ENCODE measurements at places on chromosomes 6 and 20.

DNA sequence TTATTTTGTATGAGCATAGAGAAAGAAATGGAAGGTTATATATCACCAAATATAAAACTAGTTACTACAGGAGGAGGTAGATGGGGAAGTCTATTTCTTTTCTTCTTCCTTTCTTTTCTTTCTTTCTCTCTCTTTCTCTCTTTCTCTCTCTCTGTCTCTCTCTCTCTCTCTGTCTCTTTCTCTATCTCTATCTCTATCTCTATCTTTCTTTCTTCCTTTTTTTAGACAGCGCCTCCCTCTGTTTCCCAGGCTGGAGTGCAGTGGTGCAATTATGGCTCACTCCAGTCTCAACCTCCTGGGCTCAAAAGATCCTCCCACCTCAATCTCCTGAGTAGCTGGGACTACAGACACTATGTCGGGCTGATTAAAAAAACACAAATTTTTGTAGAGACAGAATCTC is 10.2 kb upstream of the SGK1 start:
- DNase-seq, result no peak

DNA sequence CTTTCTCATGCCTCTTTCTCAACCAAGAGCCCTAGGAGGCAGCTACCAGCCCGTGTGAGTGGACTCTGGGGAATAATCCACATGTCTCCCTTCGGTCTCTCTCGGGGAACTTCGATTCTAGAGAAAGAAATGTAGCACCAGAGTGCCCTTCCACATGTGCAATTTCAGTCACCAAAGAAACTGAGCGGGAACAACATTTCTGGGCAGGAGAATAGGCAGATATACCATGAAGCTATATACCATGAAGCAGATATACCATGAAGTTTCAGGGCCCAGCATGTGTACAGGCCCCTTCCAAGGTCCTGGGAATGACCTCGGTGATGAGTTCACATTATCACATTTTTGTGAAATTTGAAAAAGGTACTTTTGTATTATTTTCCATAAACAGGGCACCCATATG is 60.8 kb downstream of the PDE10A start:
- DNase-seq, result no peak

- DNase-seq, result no peak
Observed at GRCh38 chr6:158421381-158421780, 109.1 kb downstream of the TULP4 start.

- no peak for DNase-seq
Observed at GRCh38 chr20:41408156-41408794, 41.7 kb upstream of the EMILIN3 start.

DNA sequence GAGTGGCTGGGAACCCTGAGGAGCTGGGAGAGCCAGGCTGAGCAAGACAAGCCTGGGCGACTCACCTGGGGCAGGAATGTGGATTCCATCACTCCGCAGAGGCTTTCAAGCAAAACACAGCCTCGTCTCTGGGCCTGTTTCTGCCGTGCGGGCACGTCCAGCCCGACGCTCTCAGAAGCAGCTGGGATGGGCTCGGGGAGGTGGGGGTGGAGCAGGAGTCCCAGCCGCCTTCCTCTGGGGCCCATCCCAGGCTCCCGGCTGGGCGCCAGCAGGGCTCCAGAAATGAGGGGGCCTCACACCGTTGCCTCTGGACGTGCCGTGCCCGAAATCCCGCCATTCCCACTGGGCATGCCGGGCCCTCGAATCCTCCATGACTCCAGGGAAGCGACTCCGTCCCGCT is 8.7 kb upstream of the RPS21 start:
- DNase-seq, result no peak

GRCh38 chr6:76441875-76442274 is 369.4 kb upstream of the IMPG1 start:
- no peak for DNase-seq

DNA sequence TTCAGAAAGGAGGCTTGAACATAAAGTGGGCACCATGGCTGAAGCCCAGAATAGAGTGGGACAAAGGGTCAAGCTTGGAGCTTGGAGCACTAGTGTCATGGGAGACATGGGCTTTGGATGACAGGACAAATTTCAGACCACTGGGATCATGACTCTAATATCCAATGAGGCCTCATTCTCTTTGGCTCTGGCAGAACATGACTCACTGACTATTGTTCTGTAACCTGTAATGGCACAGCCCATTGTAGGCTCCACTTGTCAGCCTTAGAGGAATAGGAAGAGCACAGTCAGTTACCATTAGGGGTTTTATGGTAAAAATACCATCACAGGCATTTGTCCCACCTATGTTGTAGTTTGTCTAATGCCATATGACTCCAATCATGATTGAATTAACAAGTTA is 34.0 kb upstream of the MMS22L start:
- no peak for DNase-seq

DNA sequence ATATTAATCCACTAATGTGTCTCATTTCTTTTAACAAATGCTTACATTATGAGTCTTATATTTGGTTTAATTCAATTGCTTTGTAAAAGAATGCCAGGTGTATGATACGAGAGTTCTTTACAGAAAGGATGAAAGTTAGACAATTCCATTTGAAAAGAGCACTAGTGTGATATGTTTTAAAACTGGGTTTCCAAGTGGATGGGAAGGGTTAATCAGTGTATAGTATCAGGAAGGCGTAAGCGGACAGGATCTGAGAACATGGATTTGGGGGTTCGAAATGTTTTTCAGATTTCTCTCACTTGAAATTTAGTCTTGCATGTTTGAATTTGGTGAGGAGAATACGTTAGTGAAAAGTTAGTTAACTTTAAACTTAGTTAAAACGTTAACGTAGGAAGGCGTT is 2.6 kb downstream of the FOXO3 start:
- DNase-seq, result no peak

DNA sequence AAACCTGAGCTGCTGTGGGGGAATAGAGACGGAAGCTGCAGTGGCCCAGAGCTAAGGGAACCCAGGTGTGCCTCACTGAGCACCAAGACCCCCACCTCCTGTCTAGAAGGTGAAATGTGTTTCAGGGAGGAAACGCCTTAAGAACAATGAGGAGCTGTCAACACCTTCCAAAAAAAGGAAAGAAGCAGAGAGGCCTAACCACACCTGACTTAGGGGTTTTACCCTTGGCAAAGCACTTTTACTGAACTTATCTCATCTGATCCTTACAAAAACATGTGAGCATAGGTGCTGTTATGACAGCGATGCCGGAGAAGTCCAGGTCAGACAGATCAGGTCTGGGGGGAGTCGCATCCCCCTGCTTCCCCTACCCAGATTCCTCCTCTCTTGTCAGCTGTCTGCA is 16.1 kb upstream of the CDKN1A start:
- no peak for DNase-seq

DNA sequence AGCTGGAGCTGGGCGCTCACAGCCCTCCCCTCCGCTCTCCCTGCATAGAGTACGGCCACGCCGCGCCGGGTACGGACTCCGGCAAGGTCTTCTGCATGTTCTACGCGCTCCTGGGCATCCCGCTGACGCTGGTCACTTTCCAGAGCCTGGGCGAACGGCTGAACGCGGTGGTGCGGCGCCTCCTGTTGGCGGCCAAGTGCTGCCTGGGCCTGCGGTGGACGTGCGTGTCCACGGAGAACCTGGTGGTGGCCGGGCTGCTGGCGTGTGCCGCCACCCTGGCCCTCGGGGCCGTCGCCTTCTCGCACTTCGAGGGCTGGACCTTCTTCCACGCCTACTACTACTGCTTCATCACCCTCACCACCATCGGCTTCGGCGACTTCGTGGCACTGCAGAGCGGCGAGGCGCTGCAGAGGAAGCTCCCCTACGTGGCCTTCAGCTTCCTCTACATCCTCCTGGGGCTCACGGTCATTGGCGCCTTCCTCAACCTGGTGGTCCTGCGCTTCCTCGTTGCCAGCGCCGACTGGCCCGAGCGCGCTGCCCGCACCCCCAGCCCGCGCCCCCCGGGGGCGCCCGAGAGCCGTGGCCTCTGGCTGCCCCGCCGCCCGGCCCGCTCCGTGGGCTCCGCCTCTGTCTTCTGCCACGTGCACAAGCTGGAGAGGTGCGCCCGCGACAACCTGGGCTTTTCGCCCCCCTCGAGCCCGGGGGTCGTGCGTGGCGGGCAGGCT is 4.6 kb downstream of the KCNK15 start:
- no peak for DNase-seq

- DNase-seq, result no peak
Observed at GRCh38 chr6:50330963-50331362, 281.2 kb upstream of the DEFB112 start.

GRCh38 chr20:62631336-62632308 is 10.7 kb upstream of the SLCO4A1 start:
- DNase-seq, result no peak

DNA sequence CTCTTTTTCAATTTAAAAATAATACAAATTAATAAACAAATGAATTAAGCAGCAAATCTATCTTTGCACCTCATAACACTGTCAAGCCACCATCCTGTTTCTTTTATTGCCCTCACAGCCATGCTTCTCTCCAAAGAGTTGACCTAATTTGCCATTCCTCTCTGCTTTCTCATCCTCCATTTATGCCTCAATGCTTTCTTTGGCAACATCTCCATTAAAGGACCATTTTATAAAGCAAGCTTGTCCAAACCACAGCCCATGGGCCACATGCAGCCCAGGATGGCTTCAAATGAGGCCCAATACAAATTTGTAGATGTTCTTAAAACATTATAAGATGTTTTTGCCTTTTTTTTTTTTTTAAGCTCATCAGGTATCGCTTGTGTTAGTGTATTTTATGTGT is 26.4 kb upstream of the MEI4 start:
- no peak for DNase-seq

- DNase-seq, result no peak
Observed at GRCh38 chr6:151063352-151063751, 176.4 kb upstream of the AKAP12 start.

GRCh38 chr20:24782801-24783630 is 166.1 kb upstream of the CST7 start:
- DNase-seq, result no peak

DNA sequence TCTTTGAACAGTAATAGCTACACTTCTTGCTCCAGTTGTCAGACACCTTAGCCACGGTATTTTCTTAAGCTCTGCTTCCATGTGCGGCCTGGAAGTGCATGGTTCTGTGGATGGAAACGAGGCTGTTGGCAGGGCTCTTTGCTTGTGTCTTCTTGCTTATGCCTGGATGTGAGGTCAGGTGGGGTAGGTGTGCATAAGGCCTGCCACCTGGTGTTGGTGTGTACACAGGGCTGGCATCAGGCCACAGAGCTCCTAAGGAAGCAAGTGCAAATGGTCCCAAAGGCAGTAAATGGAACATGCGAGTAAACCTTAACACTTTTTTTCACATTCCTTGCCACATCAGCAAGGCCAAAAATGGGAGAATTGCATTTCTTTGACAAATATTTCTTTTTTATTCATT is 158.1 kb upstream of the GMDS start:
- peak; percentile 90 for DNase-seq

DNA sequence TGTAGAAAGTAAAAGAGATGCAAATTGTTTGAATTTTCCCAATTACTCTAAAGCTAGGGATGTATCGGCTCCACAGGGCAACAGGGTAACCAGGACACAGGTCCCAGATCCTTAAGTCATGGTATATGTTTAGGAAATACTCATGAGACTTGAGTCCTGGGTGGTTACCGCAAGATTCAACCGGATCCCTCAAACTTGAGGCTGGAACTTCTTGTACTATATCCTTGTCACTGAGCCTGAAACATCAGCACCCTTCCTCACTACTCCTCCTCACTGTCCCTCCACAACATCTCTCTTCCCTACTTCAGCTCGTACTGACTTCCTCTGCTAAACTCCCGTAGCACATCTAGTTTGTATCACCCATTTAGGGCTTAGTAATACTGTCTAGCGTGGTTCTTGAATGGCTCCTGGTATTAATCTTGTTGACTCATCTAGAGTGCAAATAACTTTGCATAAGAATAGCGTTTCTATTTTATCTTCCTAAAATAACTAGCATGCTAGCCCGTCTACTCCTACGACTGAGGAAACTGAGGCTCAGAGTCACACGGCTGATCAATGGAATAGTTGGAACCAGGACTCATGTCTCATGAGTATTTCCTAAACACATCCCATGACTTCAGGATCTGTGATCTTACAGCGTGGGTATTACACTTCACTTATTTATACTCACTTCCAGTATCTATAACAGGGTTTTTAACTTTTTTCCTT is 72.1 kb downstream of the FILIP1 start:
- no peak for DNase-seq

- no peak for DNase-seq
Observed at GRCh38 chr6:13373488-13373886, 45.1 kb upstream of the TBC1D7 start.

- no peak for DNase-seq
Observed at GRCh38 chr6:6766230-6766905, 177.8 kb downstream of the LY86 start.

DNA sequence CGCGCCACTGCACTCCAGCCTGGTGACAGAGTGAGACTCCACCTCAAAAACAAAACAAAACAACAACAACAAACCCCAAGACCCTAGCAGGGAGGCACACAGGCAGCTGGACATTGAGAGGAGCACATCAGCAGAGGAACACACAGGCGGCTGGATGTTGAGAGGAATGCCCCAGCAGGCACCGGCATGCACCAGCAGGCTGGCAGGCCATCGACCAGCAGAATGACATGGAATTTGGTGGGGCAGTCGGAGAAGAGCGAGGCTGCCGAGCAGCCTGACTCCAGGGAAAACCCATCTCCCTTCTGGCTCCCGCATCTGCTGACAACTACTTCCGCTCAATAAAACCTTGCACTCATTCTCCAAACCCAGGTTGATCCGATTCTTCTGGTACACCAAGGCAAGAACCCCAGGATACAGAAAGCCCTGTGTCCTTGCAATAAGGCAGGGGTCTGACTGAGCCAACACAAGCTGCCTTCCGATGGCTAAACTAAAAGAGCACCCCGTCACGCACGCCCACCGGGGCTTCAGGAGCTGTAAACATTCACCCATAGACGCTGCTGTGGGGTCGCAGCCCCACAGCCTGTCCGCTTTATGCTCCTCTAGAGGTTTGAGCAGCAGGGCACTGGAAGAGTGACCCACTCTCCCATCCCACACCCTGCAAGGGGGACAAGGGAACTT is 60.2 kb downstream of the SLC22A23 start:
- no peak for DNase-seq

- no peak for DNase-seq
Observed at GRCh38 chr20:52529826-52530225, 338.2 kb upstream of the ZFP64 start.

- no peak for DNase-seq
Observed at GRCh38 chr20:32315891-32316290, 38.4 kb downstream of the KIF3B start.

GRCh38 chr20:54190217-54190616 is 16.4 kb upstream of the CYP24A1 start:
- DNase-seq, result no peak

- DNase-seq, result no peak
Observed at GRCh38 chr6:21441386-21441785, 152.2 kb upstream of the SOX4 start.

Data from NCI-H2029 treated with DMSO at 0.1 percent for 48 hours (cell line).